ENCODE measurements at places on chromosomes 7 and 10.

DNA sequence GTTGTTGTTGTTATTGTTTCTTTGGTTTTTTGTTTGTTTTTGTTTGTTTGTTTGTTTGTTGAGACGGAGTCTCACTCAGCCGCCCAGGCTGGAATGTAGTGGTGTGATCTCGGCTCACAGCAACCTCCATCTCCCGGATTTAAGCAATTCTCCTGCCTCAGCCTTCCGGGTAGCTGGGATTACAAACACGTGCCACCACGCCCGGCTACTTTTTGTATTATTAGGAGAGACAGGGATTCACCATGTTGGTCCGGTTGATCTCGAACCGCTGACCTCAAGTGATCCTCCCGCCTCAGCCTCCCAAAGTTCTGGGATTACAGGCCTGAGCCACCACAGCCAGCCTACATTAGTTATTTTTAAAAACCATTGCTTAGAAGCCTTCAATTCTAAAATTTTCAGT lies 45.0 kb downstream of the FOXP2 start:
- DNase-seq: no peak

DNA sequence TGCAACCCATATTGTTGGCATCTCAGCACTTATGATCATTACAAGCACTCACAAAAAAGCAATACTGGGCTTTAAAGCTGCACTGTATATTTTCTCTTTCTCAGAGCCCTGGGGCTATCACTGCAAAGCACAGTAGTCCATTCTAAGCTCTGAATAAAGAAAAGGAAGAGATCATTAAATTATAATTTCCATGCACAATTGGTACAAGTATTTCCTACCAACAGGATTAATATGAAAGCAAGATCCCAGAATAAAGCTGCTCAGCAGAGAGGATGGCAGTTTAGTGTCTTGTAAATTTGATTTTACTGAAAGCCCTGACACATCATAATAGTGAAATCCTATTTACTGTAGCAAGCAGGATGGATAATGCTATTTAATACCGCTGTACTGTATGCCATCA lies 205.3 kb downstream of the CHCHD3 start:
- DNase-seq: no peak

- DNase-seq: no peak
Observed at GRCh38 chr10:123552760-123553554, 113.2 kb upstream of the GPR26 start.

DNA sequence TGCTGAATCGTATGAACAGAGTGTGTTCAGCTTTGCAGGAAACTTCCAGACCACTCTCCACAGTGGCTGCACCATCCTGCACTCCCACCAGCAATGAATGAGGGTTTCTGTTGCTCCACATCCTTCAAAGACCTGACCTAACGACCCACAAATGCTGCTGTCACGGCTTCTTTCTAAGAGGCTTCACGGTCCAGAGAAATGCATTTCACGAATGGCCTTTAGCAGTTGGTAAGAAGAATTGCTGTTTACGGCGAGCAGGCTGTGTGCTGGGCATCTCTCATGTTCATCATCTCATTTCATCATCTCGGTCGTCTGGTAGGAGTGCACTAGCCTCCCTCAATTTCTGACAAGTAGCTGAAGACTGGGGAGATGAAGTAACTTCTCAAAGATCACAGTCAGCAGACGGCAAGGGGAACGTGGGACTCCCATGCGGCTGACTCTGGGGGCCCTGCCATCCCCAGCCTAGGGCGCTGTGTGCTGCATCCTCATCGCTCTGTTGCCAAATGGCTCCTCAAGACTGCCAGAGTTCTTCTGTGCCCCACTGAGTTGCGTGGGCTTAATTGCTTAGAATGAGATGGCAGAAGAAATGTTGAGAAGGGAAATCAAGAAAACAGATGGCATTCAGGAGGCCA lies 72.9 kb downstream of the ADARB2 start:
- no peak for DNase-seq

DNA sequence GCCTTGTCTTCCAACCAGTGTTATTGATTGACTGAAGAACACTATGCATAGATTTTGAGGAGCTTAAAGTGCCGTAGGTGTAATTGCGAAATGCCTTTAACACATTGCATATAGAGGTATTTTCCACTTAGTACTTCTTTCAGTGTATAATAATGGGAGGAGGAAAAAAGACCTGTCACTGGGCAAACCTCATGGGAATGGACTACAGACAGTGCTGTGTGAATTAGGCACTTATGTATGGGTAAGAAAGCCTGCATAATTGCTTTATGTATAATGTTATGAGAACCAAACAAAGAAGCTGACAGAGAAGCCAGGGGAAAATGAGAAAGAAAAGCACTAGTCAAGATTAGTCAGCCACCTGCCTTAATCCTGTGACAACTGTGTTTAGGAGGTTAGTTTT lies 12.4 kb upstream of the SCRN1 start:
- no peak for DNase-seq

DNA sequence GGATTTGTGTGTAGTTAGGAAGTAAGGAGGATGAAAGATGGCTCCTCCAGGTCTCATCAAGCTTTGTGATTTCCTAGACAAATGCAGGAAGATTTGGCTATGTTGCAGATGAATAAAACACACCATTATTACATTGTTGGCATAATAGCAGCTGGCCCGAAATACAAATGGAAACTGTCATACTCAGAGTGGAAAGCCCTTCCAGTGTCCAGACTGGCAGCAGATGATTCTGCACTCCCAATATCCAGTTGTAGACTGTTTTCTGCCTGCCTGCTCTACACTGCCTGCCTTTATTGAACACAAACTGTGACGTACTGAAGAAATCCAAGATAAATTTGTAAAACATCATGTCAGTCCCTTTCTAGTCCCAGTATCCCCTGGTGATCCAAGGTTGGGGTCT lies 99.7 kb upstream of the FZD1 start:
- no peak for DNase-seq

- DNase-seq: no peak
Observed at GRCh38 chr10:109859221-109859620, 64.1 kb downstream of the XPNPEP1 start.

DNA sequence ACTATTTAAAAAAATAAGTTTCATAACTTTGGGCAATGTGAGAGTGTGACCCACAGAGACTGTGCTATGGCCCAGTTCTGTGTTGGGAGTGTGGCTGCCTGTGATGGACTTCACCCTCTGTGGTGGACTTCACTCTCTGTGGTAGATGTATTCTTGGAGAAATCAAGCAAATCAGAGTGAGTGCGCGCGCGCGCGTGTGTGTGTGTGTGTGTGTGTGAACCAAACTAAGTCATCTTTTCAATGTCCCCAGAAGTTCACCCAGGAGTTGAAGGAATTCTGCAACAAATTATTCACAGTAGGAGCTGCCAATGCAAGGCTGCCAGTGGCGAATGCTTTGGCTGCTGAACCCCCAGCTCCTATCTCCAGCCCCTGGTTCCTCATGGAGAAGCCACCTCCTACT lies 184.5 kb downstream of the ADAM12 start:
- no peak for DNase-seq

DNA sequence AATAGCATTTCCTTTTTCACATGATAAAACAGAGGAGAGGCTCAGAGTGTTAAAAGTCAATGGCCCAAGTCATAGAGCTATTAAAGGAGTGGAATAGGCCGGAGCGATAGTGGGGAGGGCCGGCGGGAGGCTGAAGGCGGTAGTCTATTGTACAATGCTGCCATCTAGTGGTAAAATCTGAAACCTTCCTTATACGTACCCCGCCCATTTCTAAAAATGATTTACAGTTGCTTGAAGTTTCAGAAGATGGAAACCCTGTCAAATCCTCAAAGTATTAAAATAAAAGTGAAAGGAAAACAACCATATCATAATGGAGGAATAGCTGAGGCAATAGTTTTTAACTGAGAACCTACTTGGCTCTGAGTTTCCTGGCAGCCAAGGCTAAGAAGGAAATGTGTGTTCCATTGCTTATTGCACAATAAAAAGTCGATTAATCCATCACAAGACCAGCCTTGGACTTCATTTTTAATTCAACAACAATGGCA lies 209.1 kb downstream of the CCSER2 start:
- DNase-seq: peak; percentile 76

- no peak for DNase-seq
Observed at GRCh38 chr7:139758388-139758787, 19.4 kb downstream of the HIPK2 start.

DNA sequence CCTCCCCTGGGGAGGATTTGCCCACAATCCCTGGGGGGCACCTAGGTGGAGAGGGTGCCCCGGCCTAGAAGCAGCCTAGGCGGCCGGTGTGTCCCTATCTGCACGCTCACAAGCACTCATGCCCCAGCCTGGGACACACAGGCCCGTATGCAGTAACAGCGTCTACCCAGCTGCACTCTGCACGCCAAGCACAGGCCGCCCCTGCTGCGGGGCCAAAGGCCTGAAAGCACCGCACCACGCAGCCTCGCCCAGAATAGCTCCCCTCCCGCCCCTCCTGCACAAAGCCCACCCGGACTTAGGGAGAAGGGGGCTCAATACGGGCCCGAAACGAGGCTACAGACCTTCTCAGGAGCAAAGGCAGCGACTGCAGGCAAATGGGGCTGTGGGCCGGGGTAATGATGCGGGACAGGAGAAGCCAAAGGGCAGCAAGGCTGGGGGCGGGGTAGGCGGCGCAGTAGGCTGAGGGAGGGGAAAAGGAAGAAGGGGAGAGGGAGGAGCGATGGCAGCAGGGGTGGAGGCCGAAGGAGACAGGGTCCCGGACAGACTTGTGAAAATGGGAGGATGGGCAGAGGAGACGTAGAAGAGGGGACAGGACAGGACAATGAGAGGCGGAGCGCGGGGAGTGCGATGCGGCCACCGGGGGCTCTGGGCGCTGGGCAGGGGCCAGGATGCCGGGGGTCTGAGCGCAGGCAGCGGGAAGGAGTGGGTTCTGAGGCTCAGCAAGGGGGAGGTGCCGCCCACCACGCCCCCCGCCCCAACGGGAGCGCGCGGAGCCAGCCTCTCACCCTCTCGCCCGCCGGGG lies 544 bp downstream of the GPRIN2 start:
- DNase-seq: no peak

GRCh38 chr10:21170216-21170615 lies 273.1 kb upstream of the NEBL start:
- no peak for DNase-seq

- DNase-seq: no peak
Observed at GRCh38 chr7:135792363-135792668, 43.7 kb upstream of the FAM180A start.

DNA sequence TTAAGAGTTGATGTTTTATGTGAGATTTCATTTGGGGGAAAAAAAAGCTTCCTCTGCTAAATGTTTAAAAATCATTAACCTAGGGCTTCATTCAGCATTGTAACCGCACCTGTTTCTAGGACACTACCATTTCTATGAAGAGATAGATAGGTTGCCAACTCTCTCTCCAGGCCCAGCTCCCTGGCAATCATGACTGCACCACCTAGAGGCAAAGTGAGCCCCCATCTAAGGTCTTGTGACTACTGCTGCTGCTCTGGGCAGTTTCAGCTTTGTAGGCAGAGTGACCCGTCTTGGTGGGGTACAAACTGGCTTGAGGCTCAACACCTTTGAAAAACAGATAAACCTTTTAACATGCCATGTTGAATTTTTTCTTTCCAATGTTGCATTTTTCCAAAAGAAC lies 27.3 kb upstream of the MRC1 start:
- DNase-seq: no peak

GRCh38 chr10:5046410-5046809 lies 42.8 kb upstream of the AKR1C2 start:
- DNase-seq: no peak

GRCh38 chr10:62017491-62017870 lies 116.0 kb downstream of the ARID5B start:
- no peak for DNase-seq

- DNase-seq: no peak
Observed at GRCh38 chr10:14240253-14241189, 90.2 kb downstream of the FRMD4A start.
